ENCODE measurements at places on chromosomes 16 and 17.

- DNase-seq = no peak
Observed at GRCh38 chr17:1796800-1797199, 32.9 kb downstream of the SMYD4 start.

DNA sequence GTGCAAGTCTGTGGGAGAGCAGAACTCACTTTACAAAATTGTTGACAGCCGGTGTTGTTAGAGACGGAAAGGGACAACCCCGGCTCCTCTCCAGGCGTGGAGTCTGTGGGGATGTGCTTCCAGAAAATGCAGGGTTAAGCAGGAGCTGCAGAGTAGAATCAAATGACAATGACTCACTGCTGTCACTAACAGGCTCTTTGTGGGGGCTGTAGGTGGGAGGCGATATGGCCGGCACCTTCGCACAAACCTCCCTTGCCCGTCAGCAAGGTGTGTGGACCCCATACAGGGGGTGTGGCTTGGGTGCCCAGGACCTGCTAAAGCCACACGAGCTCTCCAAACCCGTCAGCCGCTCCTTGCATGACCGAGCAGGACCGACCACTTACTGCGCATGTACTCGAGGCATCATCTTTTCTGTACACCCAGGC is 5.8 kb downstream of the PDK2 start:
- DNase-seq = no peak

GRCh38 chr17:50832267-50832863 is 3.0 kb upstream of the WFIKKN2 start:
- no peak for DNase-seq

- no peak for DNase-seq
Observed at GRCh38 chr17:46003907-46004748, 5.1 kb downstream of the STH start.

GRCh38 chr16:27425961-27426360 is 24.0 kb downstream of the IL21R start:
- no peak for DNase-seq

DNA sequence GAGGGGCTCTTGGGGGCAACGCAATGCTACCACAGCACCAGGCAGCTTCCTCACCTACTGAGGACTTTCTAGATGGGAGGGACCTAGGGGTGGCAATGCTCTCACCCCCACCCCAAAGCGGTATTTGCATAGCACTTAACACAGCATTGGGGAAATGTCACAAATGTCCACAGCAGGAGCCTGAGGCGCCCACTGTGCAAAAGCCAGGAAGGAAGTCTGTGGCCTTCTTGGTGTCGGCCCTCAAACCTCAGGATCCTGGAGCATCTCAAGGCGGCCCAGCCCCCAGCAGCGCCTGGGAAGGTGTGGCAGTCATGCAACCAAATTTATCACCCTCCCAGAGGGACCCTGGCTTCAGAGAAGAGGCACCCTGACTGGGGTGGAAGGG is 45.3 kb downstream of the WNT3 start:
- no peak for DNase-seq

GRCh38 chr16:87939562-87940423 is 3.5 kb upstream of the CA5A start:
- DNase-seq = no peak

GRCh38 chr17:38751144-38751807 is 1.3 kb upstream of the PSMB3 start:
- no peak for DNase-seq

DNA sequence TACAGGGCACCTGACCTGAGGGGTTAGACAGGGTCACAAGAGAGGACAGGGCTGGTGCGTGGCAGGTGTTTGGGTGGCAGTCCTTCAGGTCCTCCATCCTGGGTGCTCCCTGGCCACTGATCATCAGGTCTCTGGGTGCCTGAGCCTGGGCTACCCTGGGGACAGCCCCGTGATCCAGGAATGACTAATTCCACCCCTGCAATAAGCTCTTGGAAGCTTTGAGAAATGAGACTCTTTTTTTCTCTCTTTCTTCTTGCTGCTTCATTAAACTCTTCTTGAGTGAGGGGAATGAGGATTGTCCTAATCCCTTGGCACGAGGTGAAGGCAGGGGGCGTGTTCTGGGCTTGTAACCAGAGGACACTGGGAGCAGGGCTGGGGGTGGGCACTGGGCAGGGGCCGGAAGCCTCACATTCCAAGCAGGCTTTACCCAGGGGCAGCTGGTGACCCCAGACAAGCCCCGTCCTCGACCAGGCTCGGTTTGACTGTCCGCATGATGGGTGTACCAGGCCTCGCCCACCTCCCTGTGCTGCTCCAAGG is 21.4 kb upstream of the SPNS2 start:
- no peak for DNase-seq

- no peak for DNase-seq
Observed at GRCh38 chr16:64450177-64450576, 671.7 kb downstream of the CDH11 start.
